ENCODE measurements at places on chromosomes 16 and 17. TPM values are rescaled to one million over a fixed set of nuclear protein-coding genes. Genes with fewer than 3 reads are reported as not detected.

EIF1 gene
- 285 TPM for total RNA-seq

- DNase-seq, result peak; percentile 92
Observed at GRCh38 chr16:58515125-58515870, at the start of gene SETD6. Gene SETD6, plus strand, starts transcription at chr16:58515517. Its CDS starts 21 bp downstream, at chr16:58515538.

GRCh38 chr16:66576296-66576695 is 3.0 kb upstream of the CMTM2 start:
- no peak for DNase-seq

GRCh38 chr16:57354311-57354710 is 4.3 kb upstream of the CCL22 start:
- DNase-seq, result no peak

DNA sequence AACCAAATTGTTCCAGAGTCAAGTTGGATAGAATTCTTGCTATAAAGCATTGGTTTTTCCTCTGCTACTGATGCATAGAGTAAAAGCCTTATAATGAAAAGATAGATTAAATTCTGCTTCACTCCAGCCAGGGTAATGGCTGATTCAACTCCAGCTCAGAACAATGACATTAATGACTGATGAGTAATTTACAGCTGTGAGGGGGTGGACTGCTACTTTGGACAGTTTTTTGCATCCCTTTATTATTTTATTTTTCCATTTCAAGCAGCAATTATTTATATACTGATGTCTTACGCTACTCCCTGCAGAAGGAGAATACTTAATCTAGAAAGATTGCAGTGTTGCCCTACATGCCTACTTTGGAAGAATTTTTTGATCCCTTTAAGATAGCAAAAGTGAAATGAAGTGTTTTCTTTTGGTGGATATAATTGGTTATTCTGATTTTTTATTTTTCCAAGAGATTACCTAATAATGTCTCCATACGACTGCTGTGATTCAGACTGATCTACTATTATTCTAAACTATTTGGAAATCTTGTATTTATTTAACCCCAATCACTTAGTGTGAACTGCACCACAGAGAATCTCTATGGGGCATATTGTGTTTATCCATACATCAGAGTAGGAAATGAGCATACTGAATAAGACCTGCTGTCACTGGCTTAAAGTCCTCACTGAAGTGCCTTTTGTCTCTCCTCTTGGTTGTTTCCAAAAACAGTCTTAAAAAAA is 149.5 kb downstream of the TRIM37 start:
- peak; percentile 36 for DNase-seq

- no peak for DNase-seq
Observed at GRCh38 chr16:50006964-50007363, 18.1 kb upstream of the CNEP1R1 start.

DNA sequence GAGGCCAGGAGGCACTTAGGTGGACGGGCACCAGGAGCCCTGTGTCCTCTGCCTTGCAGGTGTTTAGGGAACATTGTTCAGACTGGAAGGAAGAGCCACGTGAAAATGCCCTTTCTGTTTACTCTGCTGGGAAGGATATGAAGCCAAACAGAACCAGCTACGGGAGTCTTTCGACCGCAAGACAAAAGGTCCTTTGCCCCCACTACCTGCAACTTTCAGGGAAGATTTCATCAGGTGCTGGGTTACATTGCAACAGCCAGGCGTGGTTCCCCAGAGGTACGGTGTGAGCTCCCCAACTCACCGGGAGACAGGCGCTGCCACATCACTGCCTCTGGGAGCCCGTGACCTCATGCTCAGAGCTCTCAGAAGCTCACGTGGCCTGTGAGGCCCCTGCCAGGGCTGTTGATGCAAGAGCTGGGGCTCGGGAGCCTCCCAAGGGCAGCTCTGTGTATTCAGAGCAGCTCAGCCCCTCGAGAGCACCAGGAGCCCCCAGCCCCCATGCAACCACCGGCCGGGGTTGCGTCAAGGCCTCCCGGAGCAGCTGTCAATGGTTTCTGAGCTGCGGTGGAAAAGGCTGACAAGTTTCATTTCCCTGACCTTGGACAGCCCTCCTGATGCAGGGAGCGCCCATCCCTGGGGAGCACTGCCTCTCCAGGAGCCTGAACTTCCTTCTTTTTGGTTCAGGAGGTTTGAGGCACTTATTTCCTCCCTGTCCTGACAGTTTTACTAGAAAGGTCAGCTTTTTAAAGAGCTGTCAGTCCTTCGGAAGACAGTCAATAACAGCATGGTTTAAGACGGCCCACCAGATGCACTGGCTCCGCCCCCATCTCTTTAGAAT is 42.1 kb downstream of the TBC1D16 start:
- DNase-seq, result peak; percentile 94

DNA sequence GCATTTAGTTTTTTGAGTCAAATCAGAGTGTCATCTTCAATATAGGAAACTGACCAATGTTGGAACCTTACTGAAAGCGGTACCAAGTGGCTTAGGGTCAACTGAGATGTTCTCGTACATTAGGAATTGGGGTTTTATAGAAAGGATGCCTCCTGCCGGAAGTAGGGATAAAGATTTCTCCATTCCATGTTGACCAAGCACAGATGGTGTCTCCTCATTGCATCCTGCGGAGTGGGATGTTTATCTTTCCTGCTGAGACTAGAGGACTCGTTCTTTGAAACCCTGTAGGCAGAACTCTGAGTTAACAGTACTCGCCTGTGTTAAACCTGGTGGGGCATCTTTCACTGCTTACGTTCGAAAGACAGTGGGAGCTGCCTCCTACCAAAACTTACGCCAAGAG is 1.4 kb downstream of the SHISA6 start:
- no peak for DNase-seq

GRCh38 chr17:12898110-12898509 is 108.8 kb downstream of the ARHGAP44 start:
- no peak for DNase-seq

DNA sequence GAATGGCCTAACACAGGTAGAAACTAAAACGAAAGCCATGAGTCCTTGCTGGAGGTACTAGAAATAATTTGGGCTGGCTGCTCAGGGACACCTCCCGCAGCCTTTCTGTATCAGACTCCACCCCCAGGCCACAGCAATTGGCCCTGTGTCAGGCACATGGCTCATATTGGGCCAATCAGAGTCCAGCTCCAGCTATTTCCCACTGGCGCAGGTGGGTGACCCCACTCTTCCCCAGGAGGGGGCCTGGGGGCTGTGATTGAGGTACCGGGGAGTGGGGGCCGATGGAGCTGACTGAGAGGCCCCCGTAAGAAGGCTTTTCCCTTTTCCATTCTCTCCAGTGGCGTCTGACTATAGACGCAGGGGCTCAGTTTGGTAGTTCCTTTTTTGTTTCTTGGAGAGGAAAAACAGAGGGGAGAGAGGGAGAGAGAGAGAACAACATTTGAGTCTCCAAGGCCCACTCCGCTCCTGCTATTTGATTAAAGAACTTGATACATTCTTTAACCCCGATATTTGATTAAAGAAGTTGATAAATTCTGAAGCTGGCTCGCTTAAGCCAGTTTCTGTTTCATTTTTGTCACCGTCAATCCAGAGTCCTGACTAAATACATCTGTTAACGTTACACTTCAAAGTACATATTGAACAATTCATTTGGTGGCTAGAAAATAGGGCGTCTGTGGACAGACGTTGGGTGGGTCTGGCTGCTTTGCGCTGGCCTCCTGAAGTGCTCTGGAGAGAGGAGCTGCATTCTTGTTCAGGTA is 26.3 kb downstream of the FOXL1 start:
- no peak for DNase-seq

DNA sequence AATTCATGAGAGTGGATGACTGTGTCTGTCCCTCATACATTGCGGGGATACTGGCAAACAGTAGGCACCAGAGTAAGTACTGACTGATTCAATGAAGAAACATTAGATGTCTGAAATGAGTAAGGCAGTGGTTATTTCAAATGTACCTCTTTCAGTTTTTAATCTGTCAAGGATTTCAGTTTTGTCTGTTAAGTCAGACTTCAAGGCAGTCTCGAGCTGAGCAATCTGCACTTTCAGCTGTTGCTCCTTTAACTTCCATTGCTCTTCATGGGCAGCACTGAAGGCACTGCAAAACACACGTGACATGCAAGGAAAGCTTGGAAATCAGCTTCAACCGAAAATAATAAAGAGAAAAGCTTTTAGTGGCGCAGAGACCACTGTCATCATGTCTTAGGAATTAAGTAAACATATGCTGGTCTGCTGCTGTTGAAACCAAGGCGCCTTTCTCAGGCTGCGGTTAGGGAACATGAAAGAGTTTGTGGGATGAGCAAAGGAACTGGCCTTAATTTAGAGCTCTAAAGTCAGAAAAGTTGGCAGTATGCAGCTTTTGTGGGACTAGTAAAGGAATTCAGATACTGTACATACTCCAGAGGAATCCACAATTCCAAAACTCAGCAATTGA is 38.8 kb downstream of the RPGRIP1L start:
- DNase-seq, result peak; percentile 91

DCAKD gene
- total RNA-seq, result 113 TPM

GRCh38 chr16:69563605-69564580 is 1.9 kb upstream of the NFAT5 start:
- DNase-seq, result no peak

GRCh38 chr17:81685108-81685507 is 1.3 kb downstream of the HGS start:
- peak; percentile 29 for DNase-seq

- no peak for DNase-seq
Observed at GRCh38 chr17:20924306-20924705, 118.5 kb downstream of the USP22 start.

DNA sequence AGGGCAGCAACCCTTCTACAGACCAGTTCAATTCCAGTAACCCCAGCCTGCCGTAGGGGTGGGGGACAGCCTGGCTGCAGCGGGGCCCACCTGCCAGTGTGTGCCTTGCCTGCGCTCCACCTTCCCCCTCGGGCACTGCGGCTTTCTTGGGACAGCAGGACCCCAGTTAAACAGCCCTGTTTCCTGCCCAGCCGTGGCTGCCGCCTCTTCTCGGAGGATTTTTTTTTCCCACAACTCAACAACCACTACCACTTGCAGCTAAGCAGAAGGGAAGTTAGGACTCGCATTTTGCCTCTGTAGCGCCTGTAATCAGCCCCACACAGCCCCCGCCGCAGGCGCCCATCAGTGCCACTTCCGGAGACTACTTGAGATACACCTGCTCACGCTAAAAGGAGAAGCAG is 76.1 kb downstream of the RAI1 start:
- no peak for DNase-seq

- no peak for DNase-seq
Observed at GRCh38 chr17:80948976-80949450, 42.6 kb upstream of the CHMP6 start.

DNA sequence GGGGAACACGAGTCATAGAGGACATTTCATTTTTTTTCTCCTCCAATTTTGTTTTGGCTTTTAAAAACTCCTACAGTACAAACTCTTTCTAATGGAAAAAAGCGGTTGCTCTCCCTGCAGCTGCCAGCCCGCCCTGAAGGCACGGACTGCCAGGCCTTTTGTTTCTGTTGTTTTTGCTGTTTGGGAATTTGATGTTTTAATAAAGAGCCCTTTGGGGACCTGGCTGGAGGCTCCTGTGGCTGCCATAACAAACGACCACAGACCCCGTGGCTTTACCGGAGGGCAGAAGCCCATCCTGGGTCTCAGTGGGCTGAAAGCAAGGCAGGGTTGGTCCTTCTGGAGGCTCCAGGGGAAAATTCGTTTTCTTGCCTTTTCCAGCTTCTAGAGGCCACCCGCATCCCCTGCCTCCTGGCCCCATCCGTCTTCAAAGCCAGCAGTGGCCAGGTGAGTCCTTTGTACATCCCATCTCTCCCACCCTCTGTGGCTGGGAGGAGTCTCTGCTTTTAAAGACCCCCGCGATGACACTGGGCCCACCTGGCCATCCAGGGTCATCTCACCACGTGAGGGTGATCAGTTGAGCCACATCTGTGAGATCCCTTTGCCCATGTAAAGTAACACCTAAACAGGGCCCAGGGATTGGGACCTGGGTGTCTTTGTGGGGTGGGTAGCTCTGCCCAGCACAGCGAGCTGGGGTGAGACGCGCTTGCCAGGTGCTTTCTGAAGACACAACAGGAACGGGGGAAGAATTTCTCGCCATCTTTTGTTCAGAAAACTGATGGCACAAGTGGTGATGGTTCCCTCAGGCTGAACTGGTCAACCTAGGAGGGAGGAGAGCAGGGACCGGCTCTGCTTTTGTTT is 113.9 kb downstream of the BANP start:
- DNase-seq, result no peak

GDPD1 gene
- total RNA-seq, result 5.6 TPM

CDH16 gene
- total RNA-seq, result 0.07 TPM

- DNase-seq, result no peak
Observed at GRCh38 chr16:23651943-23652468, 10.7 kb downstream of the DCTN5 start.

DNA sequence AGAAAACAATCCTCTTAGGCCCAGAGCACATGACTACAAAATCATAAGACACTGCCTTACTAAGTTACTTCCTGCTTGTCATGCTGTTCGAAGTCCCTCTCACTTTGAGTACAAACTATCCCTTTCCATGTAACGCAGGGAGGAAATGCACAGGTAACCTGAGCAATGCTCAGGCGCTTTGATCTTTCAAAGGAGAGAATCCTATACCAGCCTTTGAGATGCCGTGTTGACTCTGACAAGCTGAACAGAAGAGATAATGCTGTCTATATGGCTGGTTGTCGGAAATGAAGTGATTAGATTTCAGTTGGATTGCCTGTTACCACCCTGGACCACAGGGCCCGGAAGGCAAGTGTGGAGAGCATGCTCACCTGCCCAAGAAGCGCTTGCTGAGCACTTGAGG is 75.9 kb downstream of the CDH11 start:
- DNase-seq, result no peak

DPEP1 gene
- 2.2 TPM for total RNA-seq

DNA sequence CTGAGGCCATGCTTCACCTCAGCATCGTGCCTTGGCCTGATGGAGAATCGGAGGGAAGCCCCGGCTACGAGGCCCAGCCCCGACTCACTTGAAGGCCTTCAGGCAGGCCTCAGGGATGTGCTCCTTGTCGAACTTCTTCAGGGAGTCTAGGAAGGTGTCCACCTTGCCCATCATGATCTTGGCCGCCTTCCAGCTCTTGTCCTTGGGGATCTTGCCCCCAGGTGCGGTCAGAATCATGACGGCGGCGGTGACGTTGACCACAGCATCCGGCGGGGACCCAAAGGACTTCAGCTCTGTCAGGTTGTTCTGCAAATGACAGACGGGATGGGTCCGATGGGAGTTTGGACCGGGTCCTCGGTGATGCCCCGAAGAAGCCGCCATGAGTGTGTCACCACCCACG is 81.2 kb downstream of the PGS1 start:
- no peak for DNase-seq

- peak; percentile 93 for DNase-seq
Observed at GRCh38 chr17:82242977-82243647, 14.3 kb downstream of the SLC16A3 start.

- no peak for DNase-seq
Observed at GRCh38 chr17:81040791-81041337, 5.9 kb downstream of the BAIAP2 start.

GRCh38 chr16:11833951-11834695 is 17.2 kb downstream of the RSL1D1 start:
- no peak for DNase-seq

GRCh38 chr17:1625053-1625452 is 3.6 kb downstream of the SLC43A2 start:
- DNase-seq, result no peak

- DNase-seq, result no peak
Observed at GRCh38 chr16:24318680-24319079, 62.5 kb downstream of the CACNG3 start.

- no peak for DNase-seq
Observed at GRCh38 chr17:75899767-75900468, 3.2 kb upstream of the TRIM65 start.

Data from cardiac muscle cell (in vitro differentiated cells and primary cell).